ENCODE measurements at places on chromosomes 7 and 10. TPM values are rescaled to one million over a fixed set of nuclear protein-coding genes. Genes with fewer than 3 reads are reported as not detected.

Gene CREB5
- total RNA-seq: 9.3 TPM

Gene OPN1SW
- not detected for total RNA-seq

Gene GNG11
- 83.1 TPM for total RNA-seq

Gene PSD
- 1.6 TPM for total RNA-seq
